ENCODE measurements at places on chromosomes 11 and 22. TPM values are rescaled to one million over a fixed set of nuclear protein-coding genes. Genes with fewer than 3 reads are reported as not detected.
A peak's percentile ranks its signal among the peaks of the same experiment; 100 is the strongest.

DNA sequence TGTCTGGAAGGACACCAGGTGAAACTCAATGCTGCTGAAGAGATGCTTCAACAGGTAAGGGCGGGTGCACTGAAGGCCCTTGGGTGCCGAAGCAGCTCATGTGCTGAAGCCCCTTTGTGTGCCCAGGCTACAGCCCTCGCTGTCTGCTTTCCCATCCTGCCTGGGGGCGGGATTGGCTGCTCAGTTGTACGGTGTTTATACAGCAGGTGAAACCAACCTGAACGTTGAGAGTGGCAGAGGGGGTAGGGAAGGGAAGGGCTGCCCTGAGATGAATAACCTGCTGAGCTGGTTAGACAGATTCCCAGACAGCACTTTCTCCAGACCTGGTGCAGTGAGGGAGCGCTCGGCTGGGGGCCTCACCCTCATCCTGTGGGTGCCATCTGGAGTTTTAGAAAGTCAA lies 75.7 kb downstream of the CYB5R2 start:
- H3K27ac ChIP-seq, result no peak overlapping the region
- DNase-seq, result no peak
- no peaks in the 10 kb centered on the region for H3K36me3 ChIP-seq
- no peak overlapping the region for H3K4me3 ChIP-seq
- H3K4me1 ChIP-seq, result peaks cover 7% of the 10 kb centered on the region

DNA sequence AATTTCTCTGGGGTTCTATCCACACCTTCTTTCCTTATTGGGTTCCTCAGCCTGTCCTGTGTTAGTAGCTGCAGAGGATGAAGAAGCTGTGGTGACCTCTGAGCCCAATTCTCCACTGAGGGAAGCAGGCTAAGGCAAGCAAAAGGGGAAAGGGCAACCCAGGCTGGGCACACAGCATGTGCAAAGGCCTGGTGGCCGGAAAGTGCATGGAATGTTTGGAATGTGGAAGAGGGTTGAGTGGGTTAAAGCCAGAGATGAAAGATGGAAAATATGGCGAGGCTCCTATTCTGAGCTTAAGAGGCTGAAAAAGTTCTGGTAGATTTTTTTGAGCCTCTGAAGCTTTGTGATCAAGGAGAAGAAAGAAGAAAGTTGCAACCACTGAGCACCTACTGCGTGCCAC lies 247.1 kb downstream of the MIAT start:
- DNase-seq, result no peak
- no peak overlapping the region for H3K4me3 ChIP-seq
- peak overlapping the region; percentile 28 for H3K27ac ChIP-seq
- peaks cover 5% of the 10 kb centered on the region for H3K27me3 ChIP-seq
- H3K4me1 ChIP-seq, result peaks cover 21% of the 10 kb centered on the region
- H3K36me3 ChIP-seq, result no peaks in the 10 kb centered on the region

- no peaks in the 10 kb centered on the region for H3K4me1 ChIP-seq
- no peaks in the 10 kb centered on the region for H3K27me3 ChIP-seq
- H3K36me3 ChIP-seq, result no peaks in the 10 kb centered on the region
- no peak overlapping the region for H3K27ac ChIP-seq
- no peak for DNase-seq
- no peak overlapping the region for H3K4me3 ChIP-seq
Measured at GRCh38 chr11:134455516-134455915, 43.5 kb upstream of the B3GAT1 start.

- H3K4me3 ChIP-seq, result no peak overlapping the region
- no peaks in the 10 kb centered on the region for H3K36me3 ChIP-seq
- H3K27me3 ChIP-seq, result peaks cover 29% of the 10 kb centered on the region
- DNase-seq, result no peak
- no peak overlapping the region for H3K27ac ChIP-seq
Measured at GRCh38 chr11:134724106-134724778, 312.2 kb upstream of the B3GAT1 start.

DNA sequence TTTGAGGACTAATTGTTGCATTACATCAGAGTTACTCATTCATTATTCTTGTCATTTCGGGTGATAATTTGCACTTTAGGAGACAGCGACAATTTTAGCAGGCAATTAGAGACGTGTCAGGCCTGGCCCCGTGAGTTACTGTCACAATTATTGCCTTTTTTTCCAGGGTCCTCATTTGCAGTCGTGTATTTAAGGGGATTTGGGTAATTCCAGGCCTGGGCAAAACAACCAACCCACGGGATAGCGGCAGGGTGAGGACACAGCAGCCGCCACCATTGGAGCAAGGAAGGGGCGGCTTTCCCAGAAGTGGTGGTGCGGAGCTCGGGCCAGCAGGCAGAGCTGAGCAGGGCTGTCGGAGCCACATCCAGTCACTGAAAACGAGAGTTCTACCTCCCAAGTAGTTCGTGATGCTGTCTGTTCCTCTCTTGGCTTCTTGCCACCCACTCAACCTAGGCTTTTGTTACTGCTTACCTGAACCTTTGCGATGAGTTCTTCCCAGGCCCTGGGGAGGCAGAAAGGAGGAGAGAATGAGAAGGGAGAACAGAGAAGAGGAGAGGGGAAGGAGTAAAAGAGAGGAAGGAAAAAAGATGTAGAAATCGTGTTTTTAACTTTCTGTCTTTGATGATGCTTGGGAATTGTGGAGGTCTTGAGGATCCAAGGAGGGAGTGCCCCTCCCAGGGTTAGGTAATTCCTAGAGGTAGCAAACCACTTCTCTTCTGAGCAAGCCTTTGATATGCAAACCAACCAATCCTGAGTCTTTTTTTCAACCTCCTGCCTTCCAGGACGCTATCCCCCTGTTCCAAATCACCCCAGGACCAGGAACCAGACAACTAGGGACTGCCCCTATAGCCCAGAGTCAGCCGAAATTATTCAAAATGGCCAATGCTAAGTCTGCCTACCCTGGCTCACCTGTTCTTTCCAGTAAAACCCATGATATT lies 236.1 kb downstream of the MIAT start:
- no peak overlapping the region for H3K27ac ChIP-seq
- no peak overlapping the region for H3K4me3 ChIP-seq
- H3K4me1 ChIP-seq, result no peaks in the 10 kb centered on the region
- no peak for DNase-seq
- H3K36me3 ChIP-seq, result no peaks in the 10 kb centered on the region

- H3K36me3 ChIP-seq, result no peaks in the 10 kb centered on the region
- no peak overlapping the region for H3K4me3 ChIP-seq
- DNase-seq, result no peak
- no peak overlapping the region for H3K27ac ChIP-seq
Measured at GRCh38 chr11:132621976-132622580, 910.2 kb downstream of the OPCML start.

GRCh38 chr11:2234963-2235362 lies 35.4 kb downstream of the ASCL2 start:
- H3K4me3 ChIP-seq, result no peak overlapping the region
- no peaks in the 10 kb centered on the region for H3K4me1 ChIP-seq
- no peak for DNase-seq
- H3K27me3 ChIP-seq, result peaks cover 9% of the 10 kb centered on the region

GRCh38 chr11:18365741-18366140 lies 28.6 kb upstream of the LDHA start:
- H3K36me3 ChIP-seq, result peaks cover 16% of the 10 kb centered on the region
- H3K4me3 ChIP-seq, result no peak overlapping the region
- H3K27ac ChIP-seq, result no peak overlapping the region
- no peaks in the 10 kb centered on the region for H3K27me3 ChIP-seq

DNA sequence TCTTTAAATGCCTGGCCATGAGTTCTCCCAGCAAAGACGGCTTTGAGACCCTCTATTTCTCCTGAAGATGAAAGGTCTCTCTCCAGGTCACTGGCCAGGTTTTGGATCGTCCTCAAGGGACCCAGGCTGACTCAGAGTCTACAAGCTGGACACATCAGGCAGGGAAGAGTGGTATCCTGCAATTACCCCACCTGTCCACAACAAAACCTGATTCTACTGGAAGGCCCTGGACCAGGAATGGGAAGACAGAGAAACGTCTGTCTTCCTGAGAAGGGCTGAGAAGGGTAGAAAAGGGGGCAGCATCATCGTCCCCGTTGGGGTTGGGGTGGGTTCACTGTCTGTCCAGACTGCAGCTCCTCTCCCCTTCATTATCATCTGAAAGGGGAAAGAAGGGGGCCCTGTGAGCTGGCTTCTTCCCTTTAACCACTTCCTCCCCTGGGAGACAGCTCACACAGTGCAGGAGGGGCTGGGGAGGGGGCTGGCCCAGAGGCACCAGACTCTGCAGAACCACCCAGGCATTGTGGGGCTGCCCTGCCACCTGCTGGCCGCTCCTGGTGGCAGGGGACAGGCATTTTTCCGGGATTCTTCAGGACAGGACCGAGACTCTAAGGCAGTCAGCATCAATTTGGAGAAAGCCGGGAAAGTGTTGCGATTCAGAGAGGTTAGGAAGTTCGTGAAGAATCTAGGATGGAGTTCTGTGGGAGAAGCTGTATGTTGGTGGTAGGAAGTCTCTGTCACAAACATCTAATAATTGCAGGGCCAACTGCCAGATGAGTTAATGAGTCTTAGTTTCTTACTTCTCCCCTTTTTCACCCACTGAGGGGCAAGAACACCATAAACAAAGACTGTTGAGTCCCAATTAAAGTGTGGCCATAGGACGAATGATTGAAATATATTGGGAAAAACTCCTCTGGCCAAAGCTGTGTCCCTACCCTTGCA lies 57.6 kb downstream of the SYN3 start:
- H3K27me3 ChIP-seq, result peaks cover 20% of the 10 kb centered on the region
- H3K27ac ChIP-seq, result no peak overlapping the region
- H3K4me1 ChIP-seq, result no peaks in the 10 kb centered on the region
- no peaks in the 10 kb centered on the region for H3K36me3 ChIP-seq
- no peak overlapping the region for H3K4me3 ChIP-seq
- no peak for DNase-seq

DNA sequence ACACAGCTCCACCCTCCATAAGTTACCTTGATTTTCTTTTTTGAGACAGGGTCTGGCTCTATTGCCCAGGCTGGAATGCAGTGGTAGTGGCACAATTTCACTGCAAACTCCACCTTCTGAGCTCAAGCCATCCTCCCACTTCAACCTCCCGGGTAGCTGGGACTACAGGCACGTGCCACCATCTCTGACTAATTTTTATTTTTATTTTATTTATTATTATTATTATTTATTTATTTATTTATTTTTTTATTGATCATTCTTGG lies 9.6 kb downstream of the RPS3 start:
- H3K4me1 ChIP-seq, result peaks cover 13% of the 10 kb centered on the region
- H3K4me3 ChIP-seq, result no peak overlapping the region
- H3K27me3 ChIP-seq, result no peaks in the 10 kb centered on the region
- DNase-seq, result no peak

GRCh38 chr11:102304686-102305085 lies 12.6 kb upstream of the BIRC3 start:
- H3K36me3 ChIP-seq, result peaks cover 8% of the 10 kb centered on the region
- peaks cover 28% of the 10 kb centered on the region for H3K4me1 ChIP-seq
- DNase-seq, result no peak
- peak overlapping the region; percentile 21 for H3K4me3 ChIP-seq
- H3K27me3 ChIP-seq, result no peaks in the 10 kb centered on the region

DNA sequence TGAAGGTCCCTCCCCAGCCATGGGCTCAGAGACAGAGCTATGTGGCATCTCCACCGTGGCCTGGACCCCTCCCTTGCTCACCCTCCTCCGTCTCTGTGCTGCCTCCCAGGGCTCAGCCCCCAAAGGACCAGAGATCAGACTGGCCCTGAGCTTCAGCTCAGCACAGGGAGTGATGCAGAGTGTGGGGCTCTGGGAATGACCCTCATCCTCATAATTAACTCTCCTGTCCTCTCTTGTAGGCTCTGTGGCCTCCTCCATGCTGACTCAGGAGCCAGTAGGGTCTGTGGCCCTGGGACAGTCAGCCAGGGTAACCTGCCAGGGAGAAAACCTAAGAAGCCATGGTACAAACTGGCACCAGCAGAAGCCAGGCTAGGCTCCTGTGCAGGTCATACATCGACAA lies 28.7 kb downstream of the GGTLC2 start:
- H3K27ac ChIP-seq, result no peak overlapping the region
- H3K4me3 ChIP-seq, result no peak overlapping the region
- no peak for DNase-seq
- peaks cover 19% of the 10 kb centered on the region for H3K4me1 ChIP-seq

DNA sequence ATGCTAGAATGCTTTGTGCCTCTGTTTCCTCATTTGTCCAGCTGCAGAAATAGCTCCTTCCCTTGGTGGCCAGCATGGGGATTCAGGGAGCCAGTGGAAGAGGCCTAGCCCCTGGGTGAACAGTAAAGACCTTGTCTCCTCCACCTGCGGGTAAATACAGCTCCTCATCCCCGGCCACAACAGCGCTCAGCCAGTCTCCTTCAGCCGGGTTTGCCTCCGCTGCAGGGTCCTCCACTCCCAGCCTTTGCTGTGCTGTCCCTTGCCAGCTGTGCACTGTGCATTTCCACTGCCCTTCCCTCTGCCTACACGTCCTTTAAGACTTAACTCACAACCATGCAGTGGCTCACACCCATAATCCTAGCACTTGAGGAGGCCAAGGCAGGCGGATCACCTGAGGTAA lies 1.5 kb upstream of the CDC42EP1 start:
- H3K36me3 ChIP-seq, result no peaks in the 10 kb centered on the region
- H3K27me3 ChIP-seq, result peaks cover 46% of the 10 kb centered on the region
- H3K4me1 ChIP-seq, result peaks cover 8% of the 10 kb centered on the region
- DNase-seq, result no peak

DNA sequence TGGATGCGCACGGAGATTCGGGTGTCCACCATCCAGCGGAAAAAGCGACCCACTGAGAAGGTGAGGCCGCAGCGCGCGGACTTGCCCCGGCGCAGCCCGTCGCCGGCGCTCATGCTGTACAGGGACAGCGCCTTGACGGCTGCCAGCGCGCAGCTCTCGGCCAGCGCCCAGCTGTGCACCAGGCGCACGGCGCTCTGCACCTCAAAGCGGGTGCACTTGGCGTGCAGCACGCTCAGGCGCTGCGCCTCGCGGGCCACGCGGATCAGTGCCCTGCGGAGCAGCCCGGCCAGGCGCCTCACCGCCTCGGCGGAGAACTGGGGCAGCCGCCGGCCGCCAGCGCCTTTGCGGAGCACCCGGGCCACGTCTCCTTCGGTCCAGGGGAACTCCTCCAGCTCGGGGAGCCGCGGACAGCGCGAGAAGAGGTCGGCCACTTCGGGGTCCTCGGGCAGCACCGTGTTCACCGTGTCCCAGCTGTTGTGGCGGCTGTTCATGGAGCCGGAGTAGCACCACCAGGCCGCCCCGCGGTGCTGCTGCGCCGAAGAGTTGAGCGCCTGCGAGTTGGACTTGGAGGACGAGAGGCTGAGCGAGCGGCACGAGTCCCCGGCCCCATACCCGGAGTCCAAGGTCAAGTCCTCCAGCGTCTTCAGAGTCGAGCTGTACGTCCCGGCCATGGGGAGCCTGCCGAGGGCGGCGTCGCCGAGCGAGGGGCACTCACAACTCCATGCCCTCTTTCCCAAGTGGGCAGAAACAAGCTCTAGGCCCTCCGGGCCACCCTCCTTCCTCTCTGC lies 703 bp downstream of the ABTB2 start:
- DNase-seq, result peak; percentile 66
- H3K36me3 ChIP-seq, result peaks cover 7% of the 10 kb centered on the region
- H3K27me3 ChIP-seq, result peaks cover 24% of the 10 kb centered on the region
- peaks cover 30% of the 10 kb centered on the region for H3K4me1 ChIP-seq

The KCNJ1 gene
- not detected for total RNA-seq

The SLCO2B1 gene
- total RNA-seq, result 0.06 TPM

The CALCA gene
- total RNA-seq, result not detected

The CCDC73 gene
- total RNA-seq, result 0.10 TPM

The SMC1B gene
- 0.14 TPM for total RNA-seq

The PTGDR2 gene
- total RNA-seq, result 0.12 TPM

The GRK2 gene
- total RNA-seq, result 394 TPM

The KREMEN1 gene
- total RNA-seq, result 0.17 TPM

The INSC gene
- total RNA-seq, result not detected

Measured in natural killer cell treated with Interleukin-12 subunit alpha and Interleukin-12 subunit beta and Interleukin-15 and Interleukin-18, amount 100 ng/mL, for 72 hours (primary cell).